ENCODE measurements at places on chromosomes 12 and 14.

GRCh38 chr14:93220509-93220908 is 13.5 kb downstream of the UBR7 start:
- no peak for DNase-seq

DNA sequence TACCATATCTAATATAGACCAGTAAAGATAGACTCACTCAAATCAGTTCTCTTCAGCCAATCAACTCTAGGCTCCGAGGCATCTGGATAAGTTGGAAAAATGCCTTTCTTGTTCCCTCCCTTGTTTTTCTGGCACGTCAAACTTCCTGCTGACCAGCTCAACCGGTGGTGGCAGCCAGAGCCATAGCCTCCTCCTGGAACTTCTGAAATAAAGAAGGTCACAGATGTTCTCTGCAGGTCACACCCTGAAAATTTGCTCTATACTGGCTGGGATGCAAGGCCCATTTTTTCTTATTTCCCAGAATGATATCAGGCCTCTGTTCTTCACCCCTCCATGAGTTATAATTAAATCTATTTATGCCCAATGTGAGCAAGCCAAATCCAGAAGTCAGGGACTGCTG is 81.9 kb downstream of the BMP4 start:
- no peak for DNase-seq

DNA sequence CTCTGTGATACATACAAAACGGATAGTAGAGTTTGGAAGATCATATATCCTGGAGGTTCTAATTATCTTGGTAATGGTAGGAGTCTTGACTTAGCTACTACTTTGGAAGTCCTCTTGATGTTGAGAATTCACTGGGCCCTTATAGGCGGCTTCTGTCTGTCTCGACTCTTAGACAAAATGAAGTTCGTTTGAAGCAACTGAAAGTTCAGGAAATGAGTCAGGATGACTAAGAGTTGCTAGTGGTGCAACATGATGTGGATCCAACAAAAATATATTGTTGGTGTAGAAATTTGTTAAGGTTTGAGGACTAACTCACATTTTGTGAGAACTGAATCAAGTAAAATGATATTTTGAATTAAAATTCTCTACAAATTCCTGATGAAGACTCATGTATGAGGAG is 272.7 kb downstream of the AEBP2 start:
- no peak for DNase-seq

DNA sequence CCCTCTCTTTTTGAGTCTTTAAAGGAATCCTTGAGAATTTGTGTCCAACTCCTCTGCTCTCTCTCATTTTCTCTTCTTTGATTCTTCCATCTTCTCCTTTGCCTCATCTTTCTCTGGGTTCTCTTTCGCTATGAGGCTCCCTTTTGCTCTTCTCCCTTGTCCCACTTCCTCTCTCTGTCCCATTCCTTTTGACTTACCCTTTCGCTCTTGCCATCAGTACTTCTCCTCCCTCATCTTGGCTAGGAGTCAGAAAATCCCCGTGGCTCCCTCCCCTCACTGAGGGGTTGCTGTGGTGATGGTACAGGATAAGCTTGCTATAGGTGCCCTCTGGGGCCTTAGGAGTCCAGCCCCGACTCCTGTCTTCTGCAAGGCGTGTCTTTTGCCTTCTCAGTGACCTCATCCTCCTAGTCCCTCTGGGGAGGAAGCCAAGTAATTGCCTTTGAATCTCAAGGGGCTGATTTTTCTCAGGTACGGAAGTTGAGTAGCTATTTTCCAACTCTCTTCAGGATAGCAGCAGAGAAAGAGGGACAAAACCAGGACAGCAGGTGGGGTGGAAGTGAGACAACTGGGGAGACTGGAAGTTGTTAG is 6.4 kb downstream of the PDE1B start:
- no peak for DNase-seq

DNA sequence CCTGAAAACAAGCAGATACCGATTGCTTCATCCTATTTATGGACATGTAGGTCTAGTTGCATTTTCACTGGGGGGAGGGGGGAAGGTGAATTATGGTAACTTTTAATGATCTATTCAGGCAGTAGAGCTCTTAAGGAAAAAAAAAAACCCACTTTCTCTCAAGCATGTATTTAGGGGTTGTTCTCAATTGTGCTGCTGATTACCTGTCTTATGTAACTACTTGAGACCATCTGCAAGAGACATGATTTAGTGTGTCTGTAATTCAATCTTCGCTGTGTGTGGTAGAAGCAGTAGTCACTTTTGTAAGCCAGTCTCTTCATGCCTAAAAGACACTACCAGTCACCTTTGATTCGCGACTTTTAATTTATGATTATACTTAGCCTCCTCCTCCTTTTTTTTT is 8.9 kb downstream of the CALM1 start:
- DNase-seq, result no peak

All from putamen (tissue), 1 donor.